Omental fat pad (tissue), 4 donors: ENCODE measurements at places on chromosomes 5 and 9.

DNA sequence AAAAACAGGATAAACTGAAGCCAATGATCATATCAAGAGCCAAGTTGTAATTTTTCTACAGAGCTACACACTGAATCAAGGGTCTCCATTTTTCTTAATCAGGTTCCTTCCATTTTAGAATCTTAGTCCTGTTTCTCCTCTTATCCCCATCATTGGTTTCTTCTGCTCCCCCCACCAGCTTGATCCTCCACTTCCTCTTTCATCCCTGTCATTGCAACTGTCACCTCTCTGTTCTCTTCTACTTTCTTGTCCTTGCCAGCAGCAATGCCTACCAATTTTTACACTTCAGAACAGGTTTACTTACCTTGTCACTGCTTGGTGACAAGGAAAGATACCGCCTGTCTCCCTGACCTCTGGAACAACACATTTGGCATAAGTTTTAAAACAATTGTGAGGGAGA lies 97.3 kb downstream of the CFAP90 start:
- no peak for DNase-seq

DNA sequence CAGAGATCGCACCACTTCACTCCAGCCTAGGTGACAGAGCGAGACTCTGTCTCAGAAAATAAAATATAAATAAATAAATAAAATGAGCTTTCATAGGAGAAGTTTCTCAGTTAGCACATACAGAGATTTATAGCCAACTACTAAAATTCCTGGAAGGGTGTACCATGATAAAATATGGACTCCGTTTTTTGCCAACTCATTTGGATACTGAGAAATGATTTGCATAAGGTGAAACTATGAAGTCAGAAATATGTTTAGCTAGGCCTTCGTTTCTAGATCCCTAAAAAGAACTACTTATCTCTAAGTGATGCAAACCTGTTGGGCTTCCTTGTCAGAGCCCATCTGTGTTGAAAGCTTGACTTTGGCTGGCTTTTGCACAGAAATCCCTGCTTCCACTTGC lies 56.9 kb upstream of the SLC1A1 start:
- no peak for DNase-seq

DNA sequence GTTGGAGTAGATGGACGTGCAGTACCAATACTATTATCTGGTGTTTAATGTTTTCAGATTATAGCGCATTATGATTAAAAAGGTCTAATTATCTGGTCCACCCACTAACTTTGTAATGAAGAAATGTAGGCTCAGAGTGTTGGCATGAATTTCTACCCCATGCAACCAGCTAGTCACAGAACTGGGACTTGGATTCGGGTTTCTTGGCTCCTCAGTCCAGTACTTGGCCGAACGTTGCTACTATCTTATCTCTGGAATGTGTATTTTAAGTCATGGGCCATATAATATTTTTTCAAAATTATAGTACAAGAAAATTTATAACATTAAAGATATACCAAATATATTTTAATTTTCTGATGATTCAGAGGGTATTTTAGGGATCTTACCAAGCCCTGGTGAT lies 657.5 kb upstream of the DMAC1 start:
- DNase-seq: no peak

DNA sequence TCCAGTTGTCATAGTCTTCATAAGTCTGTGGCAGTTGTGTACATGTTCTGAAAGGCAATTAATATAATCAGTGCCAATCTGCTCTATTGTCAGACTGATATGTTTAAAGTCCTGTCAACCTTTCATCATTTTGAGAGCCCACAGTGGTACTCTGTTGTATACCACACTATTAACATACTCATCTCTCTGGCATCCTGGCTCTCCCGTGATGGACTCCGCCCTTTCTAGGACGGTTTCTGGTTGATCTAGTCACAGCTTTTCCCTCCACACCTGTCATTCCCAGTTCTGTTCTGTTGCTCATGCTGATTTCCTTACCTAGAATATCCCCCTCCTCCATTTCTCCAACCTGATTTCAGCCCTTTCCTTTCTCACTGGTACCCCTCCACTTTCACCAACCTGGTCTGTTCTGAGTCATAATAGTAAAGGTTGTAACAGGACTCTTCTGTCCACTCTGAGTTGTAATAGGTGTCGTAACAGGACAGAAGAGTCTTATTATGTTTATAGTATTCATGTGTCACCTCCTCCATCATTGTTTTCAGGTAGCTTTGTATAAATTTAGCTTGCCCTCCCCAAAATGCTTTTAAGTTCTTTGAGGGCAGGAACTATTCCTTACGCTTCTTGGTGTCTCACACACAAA lies 4.1 kb downstream of the PTCD2 start:
- DNase-seq: no peak

DNA sequence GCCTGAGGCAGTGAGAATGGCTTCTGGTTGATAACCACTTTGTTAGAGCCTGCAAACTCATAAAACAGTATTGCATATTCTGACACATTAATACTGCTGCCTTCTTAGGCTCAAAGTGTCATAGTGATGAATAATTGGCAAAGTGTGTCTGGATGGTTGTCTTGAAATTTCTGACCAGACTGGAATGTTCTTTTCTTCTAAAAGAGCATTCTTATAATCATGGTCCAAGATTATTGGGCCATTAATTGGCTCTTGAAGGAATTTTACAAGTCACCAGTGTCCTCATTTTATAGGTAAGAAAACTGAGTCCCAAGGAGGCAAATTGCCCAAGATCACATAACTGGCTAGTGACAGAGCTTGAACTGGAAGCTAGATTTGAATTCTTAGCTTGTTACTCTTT lies 111.7 kb downstream of the PCSK1 start:
- no peak for DNase-seq

DNA sequence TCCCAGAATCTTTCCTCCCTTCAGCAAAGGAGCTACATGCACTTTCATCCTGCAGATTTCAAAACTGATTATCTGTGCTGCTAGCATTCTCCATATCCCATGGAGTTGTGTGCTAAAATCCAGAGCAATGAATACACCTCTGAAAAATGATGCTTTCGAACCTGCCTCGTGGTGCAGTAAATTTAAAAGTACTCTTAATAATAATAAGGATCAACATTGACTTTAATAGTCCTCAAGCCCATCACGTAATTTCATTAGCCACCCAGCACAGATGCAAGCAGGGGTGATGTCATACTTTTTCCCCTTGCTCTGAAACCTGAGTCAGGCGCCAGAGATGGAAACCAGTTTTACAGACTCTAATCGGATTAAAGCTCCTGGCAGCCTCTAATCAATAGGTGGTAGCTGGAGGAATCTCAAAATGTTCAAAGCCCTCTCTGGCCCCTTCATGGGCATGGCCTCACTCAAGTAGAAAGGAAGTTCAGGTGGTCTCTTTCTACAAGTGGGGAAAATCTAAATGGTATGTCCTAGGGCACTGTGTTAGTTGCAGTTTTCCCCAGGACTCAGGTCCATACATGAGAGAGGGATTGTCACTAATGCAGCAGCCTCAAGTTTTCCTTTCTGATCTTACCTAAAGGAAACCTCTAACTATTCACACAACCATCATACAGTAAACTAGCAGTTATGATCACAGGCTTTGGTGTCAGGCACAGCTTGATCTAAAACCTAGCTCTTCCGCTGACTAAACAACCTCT lies 221.6 kb upstream of the SLC30A5 start:
- DNase-seq: no peak

- no peak for DNase-seq
Measured at GRCh38 chr9:68763104-68763503, 58.1 kb downstream of the PIP5K1B start.

- no peak for DNase-seq
Measured at GRCh38 chr9:127767909-127768331, 10.5 kb downstream of the SH2D3C start.

GRCh38 chr9:99182356-99182755 lies 39.4 kb downstream of the ALG2 start:
- DNase-seq: no peak

- DNase-seq: no peak
Measured at GRCh38 chr5:51378061-51378409, 5.2 kb upstream of the ISL1 start.

- no peak for DNase-seq
Measured at GRCh38 chr9:2453701-2454100, 167.9 kb upstream of the VLDLR start.

- no peak for DNase-seq
Measured at GRCh38 chr5:129099184-129099569, 4.6 kb downstream of the ISOC1 start.

DNA sequence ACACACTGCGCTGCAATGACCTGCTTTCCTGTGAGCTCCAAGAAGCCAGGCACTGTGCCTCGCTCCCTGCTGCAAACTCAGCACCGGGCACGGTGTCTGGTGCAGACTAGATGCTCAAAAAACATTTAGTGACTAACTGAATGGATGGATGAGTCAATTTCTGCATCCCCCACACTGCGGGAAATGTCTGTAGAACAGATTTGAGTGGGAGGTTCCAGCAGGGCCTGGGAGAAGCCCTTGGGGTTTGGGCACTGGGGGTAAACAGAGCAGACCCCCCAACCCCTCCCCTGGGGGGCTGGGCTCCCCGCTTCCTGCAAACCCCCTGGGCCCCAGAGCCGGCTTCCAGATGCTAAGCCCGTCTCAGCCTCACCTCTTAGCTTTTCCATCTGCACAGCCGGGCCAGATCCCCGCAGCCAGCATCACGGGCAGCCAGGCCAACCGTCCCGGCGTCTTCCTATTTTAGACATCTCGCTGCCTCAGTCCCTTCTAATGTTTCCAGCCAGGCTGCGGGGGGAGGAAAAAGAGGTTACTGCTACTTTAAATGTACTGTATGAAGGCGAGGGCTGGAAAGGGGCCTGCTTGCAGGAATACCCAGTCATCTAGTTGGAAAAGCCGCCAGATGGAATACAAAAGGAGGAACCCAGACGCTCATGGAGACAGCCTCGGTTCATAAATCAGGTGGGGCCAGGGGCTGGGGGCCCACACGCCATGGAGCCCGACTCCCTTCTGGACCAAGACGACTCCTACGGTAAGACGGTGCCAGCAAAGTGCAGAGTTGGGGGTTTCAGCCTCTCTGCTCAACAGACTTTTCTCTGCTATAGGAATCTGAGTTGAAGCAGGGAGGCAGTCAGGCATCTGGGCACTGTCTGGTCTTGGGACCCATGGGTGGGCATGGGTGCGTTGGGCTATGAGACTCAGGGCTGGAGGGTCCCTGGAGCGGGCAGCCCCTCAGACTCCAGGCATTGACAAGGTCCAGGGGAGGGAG lies 67.1 kb upstream of the GGTA1 start:
- DNase-seq: no peak

GRCh38 chr5:74519679-74520078 lies 120.8 kb downstream of the ENC1 start:
- DNase-seq: no peak

DNA sequence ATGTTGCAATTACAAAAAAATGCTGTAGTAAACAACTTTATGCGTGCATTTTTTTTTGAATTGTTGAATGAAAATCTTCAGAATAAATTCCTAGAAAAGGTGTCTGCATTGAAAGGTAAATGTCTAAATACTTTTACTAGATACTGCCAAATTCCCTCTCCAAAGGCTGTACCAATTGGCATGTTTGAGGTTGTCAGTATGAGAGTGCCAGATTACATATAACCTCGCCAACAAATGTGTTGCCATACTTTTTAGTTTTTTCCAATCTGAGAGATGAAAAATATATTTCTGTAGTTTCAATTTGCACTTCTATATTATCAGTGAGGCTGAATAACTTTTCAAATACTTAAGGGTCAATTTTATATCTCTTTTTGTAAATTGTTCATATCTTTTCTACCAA lies 261.5 kb upstream of the TARS1 start:
- no peak for DNase-seq

DNA sequence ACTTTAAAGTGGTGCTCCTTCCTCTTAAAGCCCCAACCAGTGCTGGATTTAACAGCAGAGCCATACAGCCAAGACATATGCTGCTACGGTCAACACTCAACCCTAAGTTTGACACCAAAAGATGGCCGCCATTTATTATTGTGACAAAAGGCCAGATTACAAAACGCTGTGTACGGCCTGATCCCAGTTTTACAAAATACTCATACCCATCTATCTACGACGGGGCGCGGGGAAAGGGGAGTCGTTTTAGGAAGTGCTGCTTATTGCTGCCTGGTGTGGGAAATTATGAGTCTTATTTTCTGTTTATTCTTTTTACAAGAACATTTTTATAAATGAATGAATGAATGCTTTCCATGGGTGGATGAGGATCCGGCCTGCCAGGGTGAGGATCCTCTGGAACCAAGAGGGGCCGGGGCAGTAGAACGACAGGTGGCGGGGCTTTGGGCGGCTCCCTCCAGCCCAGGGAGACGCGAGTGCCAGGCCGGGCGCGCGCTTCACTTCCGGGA lies 457 bp upstream of the IDNK start:
- DNase-seq: peak; percentile 43

- no peak for DNase-seq
Measured at GRCh38 chr5:76402251-76402885, 717 bp upstream of the IQGAP2 start.

DNA sequence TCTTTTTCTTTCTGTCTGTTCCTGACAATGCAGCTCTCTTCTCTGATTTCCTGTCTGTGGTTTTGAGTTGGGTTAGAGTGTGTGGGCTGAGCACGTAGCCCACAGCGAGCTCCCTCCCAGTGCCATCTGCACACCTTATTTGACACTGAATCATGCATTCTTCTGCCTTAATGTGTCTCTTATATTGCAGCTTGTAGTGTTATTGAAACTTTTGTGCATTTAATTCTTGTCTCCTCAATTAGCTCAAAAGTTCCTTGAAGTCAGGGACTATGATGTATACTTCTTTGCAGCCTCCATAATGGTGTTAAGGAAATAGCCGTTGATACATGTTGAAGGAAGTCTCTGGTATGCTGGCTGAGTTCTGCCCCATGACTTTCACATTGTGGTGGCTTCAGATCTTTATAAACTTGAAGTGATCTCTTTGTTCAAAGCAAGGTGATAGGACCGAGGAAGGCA lies 576.2 kb upstream of the CLINT1 start:
- DNase-seq: no peak

DNA sequence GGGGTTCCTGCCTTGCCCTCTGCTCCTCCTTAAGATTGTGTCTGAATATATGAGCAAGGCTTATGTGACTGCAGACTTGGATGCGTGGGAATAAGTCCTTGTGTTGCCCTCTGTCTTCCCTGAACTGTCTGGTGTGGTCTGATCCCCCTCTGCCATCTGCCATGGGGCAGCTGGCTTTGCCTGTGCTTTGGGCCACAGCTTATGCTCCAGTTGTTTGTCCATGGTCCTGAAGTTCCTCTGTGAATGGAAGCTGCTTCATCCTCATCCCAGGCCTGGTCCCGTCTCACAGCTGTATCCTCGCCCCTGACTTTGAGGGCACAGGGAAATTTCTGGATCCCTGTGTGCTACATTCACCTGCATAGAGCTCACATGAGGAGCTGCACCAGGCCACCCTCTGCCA lies 14.7 kb downstream of the IL31RA start:
- no peak for DNase-seq

DNA sequence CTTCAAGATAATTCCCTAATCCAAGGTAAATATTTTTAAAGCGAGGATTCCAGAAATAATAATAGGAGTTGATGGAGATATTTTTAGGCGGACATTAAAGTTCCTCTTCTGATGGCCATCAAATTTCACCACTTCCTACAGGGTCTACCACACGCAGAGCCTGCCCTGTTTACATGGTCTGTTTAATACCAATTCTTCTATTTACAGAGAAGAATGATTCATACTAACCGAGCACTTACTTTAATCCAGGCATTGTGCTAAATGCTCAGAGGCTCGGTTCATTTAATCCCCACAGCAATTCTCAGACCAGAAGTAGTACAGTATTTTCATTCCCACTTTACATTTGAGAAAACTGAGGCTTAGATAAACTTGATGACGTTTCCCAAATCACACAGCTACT lies 3.0 kb upstream of the ITGA1 start:
- no peak for DNase-seq

GRCh38 chr5:25458628-25459027 lies 813.9 kb upstream of the CDH10 start:
- DNase-seq: no peak

GRCh38 chr9:135069558-135070197 lies 17.8 kb upstream of the OLFM1 start:
- no peak for DNase-seq
